Stromal cell of bone marrow (primary cell): ENCODE measurements at places on chromosomes 11 and 22.

DNA sequence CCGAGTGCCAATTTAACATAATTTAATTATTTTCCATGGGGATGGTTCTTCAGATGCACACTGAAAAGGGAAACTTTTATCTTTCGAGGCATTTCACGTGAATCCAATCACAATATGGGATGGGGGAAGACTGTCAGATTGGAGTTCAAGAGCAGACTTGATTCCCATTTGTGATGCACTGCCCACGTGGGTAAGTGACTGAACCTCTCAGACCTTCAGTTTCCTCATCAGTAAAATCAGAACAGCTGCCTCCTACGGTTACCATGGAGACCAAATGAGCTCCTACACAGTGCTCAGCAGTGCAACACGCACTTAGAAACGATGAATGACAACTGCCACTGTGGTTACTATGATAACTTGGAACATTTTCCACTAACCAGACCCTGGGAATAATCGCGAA, 21.7 kb downstream of the KIAA0930 start:
- no peak for DNase-seq

DNA sequence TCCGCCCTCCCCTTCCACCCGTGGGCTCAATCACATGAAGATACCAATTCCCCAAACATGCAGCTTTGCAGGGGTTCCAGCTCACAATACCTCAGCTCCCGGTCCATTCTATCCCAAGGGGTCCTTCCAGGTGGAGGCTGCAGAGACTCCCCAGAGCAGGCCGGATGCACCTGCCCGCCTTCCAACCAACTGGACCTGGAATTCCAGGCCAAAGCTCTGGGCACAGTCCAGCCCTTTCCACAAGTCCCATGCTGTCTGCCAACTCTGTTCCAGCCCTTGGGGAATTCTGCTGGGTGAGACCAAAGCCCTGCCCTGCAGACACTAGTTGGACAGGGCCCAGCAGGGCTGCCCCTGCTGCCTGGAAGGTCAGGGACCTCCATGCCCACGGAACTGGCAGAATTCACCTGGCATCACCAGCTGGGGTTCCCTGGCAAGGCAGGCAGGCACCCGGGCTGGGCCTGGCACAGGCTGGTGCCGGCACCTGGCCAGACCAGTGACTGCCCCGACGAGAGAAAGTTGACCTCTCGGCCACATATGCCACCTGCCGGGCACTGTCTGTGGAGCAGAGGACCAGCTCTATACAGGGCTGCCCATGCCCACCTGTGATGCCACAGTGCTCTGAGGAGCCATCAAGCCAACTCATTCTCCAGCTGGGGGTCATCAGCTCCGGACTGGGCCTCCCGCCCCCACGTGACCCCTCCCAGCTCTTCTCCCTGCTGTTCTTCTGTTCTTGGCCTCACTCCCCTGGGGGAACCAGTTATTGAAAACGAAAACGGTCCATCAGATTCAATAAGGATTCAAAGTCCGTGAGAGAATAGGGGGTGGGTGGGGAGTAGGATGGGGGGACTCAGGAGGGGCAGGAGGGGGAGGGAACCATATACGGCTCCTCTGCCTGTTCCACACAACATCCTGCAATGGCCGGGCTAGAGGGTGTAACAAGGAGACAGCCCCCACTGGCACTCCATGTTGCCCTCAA, 4.7 kb downstream of the SYT7 start:
- no peak for DNase-seq

- DNase-seq: no peak
These were observed 420 bp upstream of the TRIM44 start for GRCh38 chr11:35662061-35662648.

DNA sequence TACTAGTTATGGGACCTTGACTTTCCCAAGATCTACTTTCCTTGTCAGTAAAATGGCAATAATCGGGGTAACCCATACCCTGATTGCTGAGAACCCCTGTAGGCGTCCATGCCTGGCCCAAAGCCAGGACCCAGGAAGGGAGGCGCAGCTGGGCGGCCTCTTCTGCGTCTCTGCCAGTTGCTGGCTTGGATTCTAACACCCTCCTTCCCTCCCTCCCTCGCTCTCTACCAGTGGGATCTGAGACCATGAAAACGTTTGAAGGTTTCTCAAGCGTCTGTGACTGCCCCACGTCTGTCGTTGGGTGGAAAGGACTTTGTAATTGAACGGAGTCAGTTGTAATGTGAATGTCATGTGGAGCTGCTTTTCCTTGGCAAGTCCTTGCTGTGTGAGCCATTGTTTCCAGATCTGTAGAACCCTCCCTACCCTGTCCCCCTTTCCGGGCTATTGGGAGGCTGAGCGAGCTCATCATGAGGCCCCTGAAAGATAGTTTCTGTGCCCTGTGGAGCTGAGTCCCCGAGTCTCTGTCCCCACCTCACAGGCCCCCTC, 47.8 kb downstream of the PARVB start:
- no peak for DNase-seq

- DNase-seq: no peak
These were observed 35.2 kb downstream of the FAT3 start for GRCh38 chr11:92259861-92260260.

DNA sequence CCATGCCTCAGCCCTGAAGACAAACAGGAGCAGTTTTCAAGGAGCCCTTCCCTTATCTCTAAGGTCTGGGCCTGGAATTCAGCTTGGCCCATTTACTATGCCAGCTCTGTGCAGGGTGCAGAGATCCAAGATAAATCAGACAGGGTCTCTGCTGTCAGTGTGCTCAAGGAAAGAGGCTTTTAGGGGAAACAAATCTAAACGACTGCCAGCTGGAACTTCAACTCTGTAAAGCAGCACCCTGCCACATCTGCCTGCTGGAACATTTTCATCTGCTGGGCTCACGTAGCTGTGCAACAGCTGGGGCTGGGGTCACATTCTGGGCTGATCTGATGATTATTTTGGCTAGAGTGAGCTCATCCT, 19.8 kb upstream of the EHF start:
- no peak for DNase-seq

GRCh38 chr22:17569971-17570511, 6.7 kb downstream of the SLC25A18 start:
- DNase-seq: no peak

GRCh38 chr11:14055936-14056335, 93.4 kb downstream of the SPON1 start:
- no peak for DNase-seq

- peak; percentile 79 for DNase-seq
These were observed 1.9 kb downstream of the SLC43A3 start for GRCh38 chr11:57424792-57425564.

- DNase-seq: peak; percentile 35
These were observed 89.8 kb downstream of the RPS6KA4 start for GRCh38 chr11:64448599-64449380.

GRCh38 chr11:90234977-90235376, 12.1 kb upstream of the CHORDC1 start:
- no peak for DNase-seq

- peak; percentile 38 for DNase-seq
These were observed at the start of gene ARAP1 for GRCh38 chr11:72752088-72752914. TSS of gene ARAP1 (minus strand) at chr11:72752408. CDS start at chr11:72727128, 25,280 bp downstream.

GRCh38 chr11:35029979-35030682, 108.8 kb upstream of the CD44 start:
- peak; percentile 80 for DNase-seq

GRCh38 chr11:90449606-90450005, 226.8 kb upstream of the CHORDC1 start:
- no peak for DNase-seq

DNA sequence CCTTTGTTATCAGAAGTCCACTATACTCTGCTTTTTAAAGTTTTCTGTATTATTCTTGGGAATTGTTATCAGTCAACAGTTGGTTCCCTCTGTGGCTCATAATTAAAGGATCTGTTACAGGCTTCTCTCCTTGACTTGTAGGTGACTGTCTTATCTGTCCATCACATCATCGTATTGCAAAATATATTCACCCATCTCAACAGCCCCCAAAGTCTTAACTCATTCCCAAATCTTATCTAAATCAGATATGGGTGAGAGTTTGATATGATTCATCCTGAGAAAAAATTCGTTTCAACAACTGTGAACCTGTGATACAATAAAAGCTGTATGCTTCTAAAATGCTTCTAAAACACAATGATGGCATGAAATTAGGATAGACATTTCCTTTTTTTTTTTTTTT, 1245.6 kb upstream of the RAG2 start:
- no peak for DNase-seq

DNA sequence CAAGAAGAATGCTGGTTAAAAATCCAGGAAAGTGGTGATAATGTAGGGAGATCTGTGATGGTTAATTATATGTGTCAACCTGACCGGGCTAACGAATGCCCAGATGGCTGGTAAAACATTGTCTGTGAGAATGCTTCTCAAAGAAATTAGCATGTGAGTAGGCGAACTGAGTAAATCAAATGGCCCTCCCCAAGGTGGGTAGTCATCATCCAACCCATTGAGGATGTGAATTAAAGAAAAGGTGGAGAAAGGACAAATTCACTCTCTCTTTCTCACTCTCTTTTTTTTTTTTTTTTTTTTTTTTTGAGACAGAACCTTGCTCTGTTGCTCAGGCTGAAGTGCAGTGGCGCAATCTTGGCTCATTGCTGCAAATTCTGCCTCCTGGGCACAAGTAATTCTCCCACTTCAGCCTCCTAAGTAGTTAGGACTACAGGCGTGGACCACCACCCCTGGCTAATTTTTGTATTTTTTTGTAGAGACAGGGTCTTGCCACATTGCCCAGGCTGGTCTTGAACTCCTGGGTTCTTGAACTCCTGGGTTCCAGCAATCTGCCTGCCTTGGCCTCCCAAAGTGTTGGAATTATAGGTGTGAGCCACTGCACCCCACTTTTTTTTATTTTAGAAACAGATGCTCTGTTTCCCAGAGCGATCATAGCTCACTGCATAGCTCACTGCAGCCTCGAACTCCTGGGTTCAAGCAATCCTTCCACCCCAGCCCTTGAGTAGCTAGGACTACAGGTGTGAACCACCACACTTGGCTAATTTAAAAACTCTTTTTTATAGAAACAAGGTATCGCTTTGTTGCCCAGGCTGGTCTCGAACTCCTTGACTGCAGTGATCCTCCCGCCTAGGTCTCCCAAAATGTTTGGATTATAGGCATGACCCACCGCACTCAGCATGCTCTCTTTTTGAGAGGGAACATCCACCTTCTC, 22.0 kb upstream of the P2RY6 start:
- DNase-seq: no peak

GRCh38 chr22:44360668-44361381, 48.1 kb upstream of the SHISAL1 start:
- DNase-seq: peak; percentile 82

GRCh38 chr11:19075636-19076035, 15.1 kb upstream of the MRGPRX2 start:
- DNase-seq: no peak

DNA sequence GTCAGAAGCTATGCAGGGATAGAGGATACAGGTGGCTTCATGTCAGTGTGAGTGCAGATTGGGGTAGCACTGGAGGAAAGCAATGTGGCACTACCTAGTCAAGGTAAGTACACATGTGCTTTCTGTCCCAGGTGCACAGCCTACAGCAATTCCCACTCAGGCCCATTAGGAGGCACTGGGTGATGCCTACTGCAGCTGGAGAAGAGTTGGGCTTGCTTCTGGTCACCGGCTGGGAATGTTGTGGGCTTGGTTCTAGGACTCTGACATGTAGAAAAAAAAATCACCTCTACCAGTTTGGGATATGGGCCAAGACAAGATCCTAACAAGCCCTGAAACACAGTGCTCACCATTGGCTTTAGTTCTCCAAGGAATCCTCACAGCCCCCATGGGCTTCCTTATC, 69.7 kb downstream of the TENM4 start:
- DNase-seq: no peak

GRCh38 chr11:105489446-105489845, 120.4 kb upstream of the GRIA4 start:
- peak; percentile 3 for DNase-seq

GRCh38 chr11:60130496-60130895, 42.0 kb downstream of the MS4A2 start:
- DNase-seq: peak; percentile 3

DNA sequence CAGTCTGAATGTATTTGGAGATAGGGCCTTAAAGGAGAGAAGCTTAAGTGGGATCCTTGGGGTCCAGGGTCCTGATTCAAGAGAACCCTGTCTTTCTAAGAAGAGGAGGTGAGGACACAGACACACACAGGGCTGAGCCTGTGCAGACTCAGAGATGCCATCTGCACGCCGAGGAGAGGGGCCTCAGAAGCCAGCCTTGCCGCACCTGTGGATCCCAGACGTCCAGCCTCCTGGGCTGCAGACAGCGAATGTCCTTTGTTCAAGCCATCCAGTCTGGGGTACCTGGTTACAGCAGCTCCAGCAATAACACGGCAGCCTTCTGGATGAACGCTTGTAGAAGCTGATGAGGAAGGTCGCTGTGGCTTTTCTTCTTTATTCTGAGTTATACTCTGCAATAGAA, 1086.1 kb downstream of the BRD1 start:
- no peak for DNase-seq

GRCh38 chr11:5369789-5370188, 13.8 kb upstream of the OR51M1 start:
- DNase-seq: peak; percentile 23

- DNase-seq: no peak
These were observed 48.8 kb downstream of the DEPDC5 start for GRCh38 chr22:31802575-31802974.

DNA sequence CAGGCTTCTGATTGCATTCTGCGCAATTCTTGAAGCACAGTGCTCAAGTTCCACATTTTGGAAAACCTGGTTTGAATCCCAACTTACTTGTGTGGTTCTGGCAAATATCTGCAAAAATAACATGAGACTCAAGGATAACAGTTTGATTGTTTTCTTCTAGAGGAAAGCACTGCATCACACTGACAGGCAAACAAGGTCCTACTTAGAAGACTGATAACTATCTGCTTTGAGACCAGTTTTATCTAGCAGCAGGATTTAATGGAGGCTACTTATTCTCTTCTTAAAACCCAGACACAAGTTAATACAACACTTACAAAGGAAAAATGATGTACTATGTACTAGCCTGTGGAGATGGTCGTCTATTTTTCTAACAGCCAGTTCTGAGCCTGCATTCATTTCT, 41.4 kb downstream of the RIC3 start:
- no peak for DNase-seq
